Neural crest cell (in vitro differentiated cells): ENCODE measurements at places on chromosomes 2 and 18. TPM values are rescaled to one million over a fixed set of nuclear protein-coding genes. Genes with fewer than 3 reads are reported as not detected.
A peak's percentile ranks its signal among the peaks of the same experiment; 100 is the strongest.

- no peaks in the 10 kb centered on the region for H3K36me3 ChIP-seq
- H3K27me3 ChIP-seq: no peaks in the 10 kb centered on the region
- no peak overlapping the region for H3K27ac ChIP-seq
- no peaks in the 10 kb centered on the region for H3K4me1 ChIP-seq
- H3K4me3 ChIP-seq: no peak overlapping the region
- DNase-seq: no peak
These were observed 13.4 kb downstream of the NPAS2 start for GRCh38 chr2:100833331-100833730.

The ITPRIPL1 gene
- total RNA-seq: 24.2 and 25.6 TPM in 2 replicates

The VAMP5 gene
- total RNA-seq: 0.50 and 1.5 TPM in 2 replicates

DNA sequence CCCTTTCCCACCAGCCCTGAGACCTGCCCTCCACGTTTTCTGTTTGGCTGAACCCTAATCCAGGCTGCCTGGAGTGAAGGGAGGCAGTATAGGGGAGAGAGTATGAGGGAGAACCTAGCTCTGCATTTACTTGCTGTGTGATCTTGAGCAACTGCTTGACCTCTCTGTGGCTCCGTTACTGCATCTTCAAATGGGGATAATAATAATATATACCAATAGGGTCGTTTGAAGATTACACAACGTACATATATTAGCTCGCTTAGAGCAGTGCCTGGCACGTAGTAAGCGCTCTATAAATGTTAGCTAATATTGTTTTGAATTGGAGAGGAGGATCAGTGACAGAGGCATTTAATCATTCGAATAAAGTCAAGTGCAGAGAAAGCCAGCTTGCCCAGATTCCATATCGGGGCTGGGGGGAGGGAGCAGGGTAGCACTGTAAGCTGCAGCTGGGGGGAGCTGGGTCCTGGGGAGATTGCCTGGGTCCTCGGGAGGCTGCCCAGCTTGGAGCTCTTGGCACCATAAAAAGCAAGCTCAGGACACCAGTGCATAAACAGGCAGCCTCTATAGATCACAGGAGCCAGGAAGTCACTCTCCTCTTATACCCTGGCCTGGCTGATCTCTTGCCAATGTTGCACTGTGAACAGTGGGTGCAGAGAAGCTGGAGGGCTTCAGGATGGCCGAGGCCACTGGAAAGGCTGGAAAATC is 19.1 kb downstream of the KCNK3 start:
- peaks cover 30% of the 10 kb centered on the region for H3K4me1 ChIP-seq
- H3K36me3 ChIP-seq: no peaks in the 10 kb centered on the region
- no peak overlapping the region for H3K4me3 ChIP-seq
- DNase-seq: no peak

The RASGRP3 gene
- 0.07 TPM in 1 of 2 replicates, not detected in the other for total RNA-seq

- no peaks in the 10 kb centered on the region for H3K4me1 ChIP-seq
- no peak overlapping the region for H3K4me3 ChIP-seq
- DNase-seq: no peak
- H3K27ac ChIP-seq: no peak overlapping the region
- no peaks in the 10 kb centered on the region for H3K36me3 ChIP-seq
These were observed 24.6 kb downstream of the GCG start for GRCh38 chr2:162127422-162127821.

- H3K4me3 ChIP-seq: no peak overlapping the region
- peaks cover 9% of the 10 kb centered on the region for H3K36me3 ChIP-seq
- DNase-seq: no peak
- no peak overlapping the region for H3K27ac ChIP-seq
These were observed 178.9 kb downstream of the TMEM182 start for GRCh38 chr2:102940684-102941083.

- peaks cover 12% of the 10 kb centered on the region for H3K4me1 ChIP-seq
- H3K4me3 ChIP-seq: no peak overlapping the region
- H3K27ac ChIP-seq: no peak overlapping the region
- DNase-seq: no peak
These were observed 45.5 kb upstream of the FOSL2 start for GRCh38 chr2:28347193-28347592.

DNA sequence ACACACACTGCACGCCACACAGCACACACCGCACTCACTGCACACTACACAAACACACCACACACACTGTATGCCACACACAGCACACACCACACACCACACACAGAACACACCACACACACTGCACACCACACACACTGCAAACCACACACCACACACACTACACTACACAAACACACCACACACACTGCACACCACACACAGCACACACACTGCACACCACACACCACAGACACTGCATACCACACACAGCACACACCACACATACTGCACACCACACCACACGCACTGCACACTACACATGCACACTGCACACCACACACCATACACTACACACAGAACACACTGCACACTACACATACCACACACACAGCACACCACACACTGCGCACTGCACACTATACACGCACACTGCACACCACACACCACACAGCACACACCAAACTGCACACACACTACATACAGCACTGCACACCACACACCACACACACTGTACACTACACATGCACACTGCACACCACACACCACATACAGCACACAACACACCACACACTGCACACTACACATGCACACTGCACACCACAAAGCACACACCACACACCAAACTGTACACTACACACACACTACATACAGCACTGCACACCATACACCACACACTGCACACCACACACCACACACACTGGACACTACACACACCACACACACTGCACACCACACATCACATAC is 59.6 kb downstream of the ASB1 start:
- peaks cover 3% of the 10 kb centered on the region for H3K36me3 ChIP-seq
- no peaks in the 10 kb centered on the region for H3K27me3 ChIP-seq
- no peak overlapping the region for H3K4me3 ChIP-seq
- DNase-seq: no peak
- no peak overlapping the region for H3K27ac ChIP-seq
- H3K4me1 ChIP-seq: peaks cover 3% of the 10 kb centered on the region

DNA sequence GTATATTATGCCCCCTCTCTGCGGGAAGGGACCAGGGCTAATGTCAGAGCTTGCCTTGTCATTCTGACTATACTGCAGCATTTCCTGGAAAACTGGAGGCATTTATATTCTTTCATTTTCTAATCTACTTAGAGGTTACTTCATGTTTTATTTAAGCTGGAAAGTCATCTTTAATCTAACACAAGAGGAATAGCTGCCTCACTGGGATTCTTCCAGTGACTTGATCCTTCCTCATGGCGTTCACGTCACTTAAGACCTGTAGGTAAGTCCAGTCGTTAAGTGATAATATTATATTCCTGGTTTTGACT is 727.6 kb upstream of the DDX18 start:
- peaks cover 26% of the 10 kb centered on the region for H3K4me1 ChIP-seq
- no peak overlapping the region for H3K27ac ChIP-seq
- no peak for DNase-seq
- no peaks in the 10 kb centered on the region for H3K36me3 ChIP-seq

GRCh38 chr18:58827886-58828285 is 36.8 kb upstream of the ZNF532 start:
- H3K36me3 ChIP-seq: peaks cover 3% of the 10 kb centered on the region
- no peak overlapping the region for H3K4me3 ChIP-seq
- H3K4me1 ChIP-seq: peaks cover 21% of the 10 kb centered on the region
- no peak for DNase-seq

- peaks cover 3% of the 10 kb centered on the region for H3K36me3 ChIP-seq
- no peak overlapping the region for H3K4me3 ChIP-seq
- no peaks in the 10 kb centered on the region for H3K27me3 ChIP-seq
- H3K27ac ChIP-seq: no peak overlapping the region
- H3K4me1 ChIP-seq: peaks cover 9% of the 10 kb centered on the region
- no peak for DNase-seq
These were observed 328.1 kb downstream of the MYCN start for GRCh38 chr2:16268301-16269000.

The SEC11C gene
- 54.3 and 55.1 TPM in 2 replicates for total RNA-seq

- no peak overlapping the region for H3K4me3 ChIP-seq
- H3K27ac ChIP-seq: no peak overlapping the region
- DNase-seq: no peak
- H3K27me3 ChIP-seq: no peaks in the 10 kb centered on the region
These were observed 79.5 kb downstream of the EPHA4 start for GRCh38 chr2:221492636-221493035.

The CFAP65 gene
- total RNA-seq: 0.93 and 1.4 TPM in 2 replicates

The MZT2B gene
- total RNA-seq: 240 and 242 TPM in 2 replicates

DNA sequence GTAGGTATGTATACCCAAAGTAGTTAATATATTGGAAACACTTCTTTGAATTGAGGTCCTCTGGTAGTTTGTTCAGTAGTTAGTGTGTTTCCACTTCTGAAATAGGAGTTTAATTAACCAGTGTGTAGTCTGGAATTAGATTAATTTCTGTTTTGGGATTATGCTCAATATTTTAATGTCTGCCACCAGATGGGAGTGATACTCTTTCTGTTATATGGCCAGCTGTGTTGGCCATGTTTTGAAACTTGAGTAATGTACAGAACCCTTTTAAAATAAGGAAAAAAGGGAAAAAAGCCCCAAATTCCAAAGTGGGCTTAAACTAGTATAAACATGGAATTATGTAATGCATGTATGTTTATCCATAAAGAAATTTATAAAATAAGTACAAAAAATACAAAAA is 147.7 kb downstream of the CTNNA2 start:
- no peaks in the 10 kb centered on the region for H3K4me1 ChIP-seq
- peaks cover 2% of the 10 kb centered on the region for H3K36me3 ChIP-seq
- no peak overlapping the region for H3K27ac ChIP-seq

DNA sequence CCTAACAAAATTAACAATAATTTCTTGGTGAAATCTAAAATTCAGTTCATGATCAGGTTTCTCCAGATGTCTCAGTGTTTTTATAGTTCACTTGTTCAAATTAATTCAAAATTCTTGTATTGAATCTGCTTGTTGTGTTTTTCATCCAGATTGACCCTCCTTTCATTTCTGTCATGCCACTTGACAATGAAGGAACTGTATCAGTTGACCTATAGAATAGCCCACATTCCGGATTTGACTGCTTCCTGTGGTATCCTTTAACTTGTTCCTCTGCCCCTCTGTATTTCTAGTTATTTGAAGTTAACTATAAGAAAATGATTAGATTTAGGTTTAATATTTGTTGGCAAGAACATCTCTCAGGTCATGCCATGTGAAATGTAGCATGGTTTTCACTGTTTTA is 53.3 kb downstream of the TWSG1 start:
- H3K36me3 ChIP-seq: peaks cover 42% of the 10 kb centered on the region
- no peak for DNase-seq
- no peaks in the 10 kb centered on the region for H3K27me3 ChIP-seq
- peak overlapping the region; percentile 6 for H3K27ac ChIP-seq
- H3K4me3 ChIP-seq: no peak overlapping the region

The TBR1 gene
- 0.05 and 0.09 TPM in 2 replicates for total RNA-seq

The BMP10 gene
- not detected in 2 replicates for total RNA-seq

GRCh38 chr2:29865512-29865911 is 55.9 kb downstream of the ALK start:
- no peak overlapping the region for H3K27ac ChIP-seq
- H3K4me3 ChIP-seq: no peak overlapping the region
- no peaks in the 10 kb centered on the region for H3K27me3 ChIP-seq
- peaks cover 8% of the 10 kb centered on the region for H3K4me1 ChIP-seq
- H3K36me3 ChIP-seq: no peaks in the 10 kb centered on the region

The RPRM gene
- 4.5 and 4.9 TPM in 2 replicates for total RNA-seq

The TUBB8B gene
- total RNA-seq: not detected in 2 replicates

- H3K36me3 ChIP-seq: peaks cover 2% of the 10 kb centered on the region
- no peak overlapping the region for H3K27ac ChIP-seq
- no peak for DNase-seq
- H3K4me3 ChIP-seq: no peak overlapping the region
- H3K4me1 ChIP-seq: peaks cover 9% of the 10 kb centered on the region
- no peaks in the 10 kb centered on the region for H3K27me3 ChIP-seq
These were observed 9.0 kb downstream of the ENOSF1 start for GRCh38 chr18:703213-703967.

The SOCS6 gene
- total RNA-seq: 26.8 and 28.9 TPM in 2 replicates

GRCh38 chr2:223669453-223670225 is 67.5 kb upstream of the SCG2 start:
- no peaks in the 10 kb centered on the region for H3K27me3 ChIP-seq
- H3K36me3 ChIP-seq: peaks cover 25% of the 10 kb centered on the region
- peak overlapping the region; percentile 43 for H3K27ac ChIP-seq
- H3K4me1 ChIP-seq: peaks cover 7% of the 10 kb centered on the region
- no peak overlapping the region for H3K4me3 ChIP-seq

DNA sequence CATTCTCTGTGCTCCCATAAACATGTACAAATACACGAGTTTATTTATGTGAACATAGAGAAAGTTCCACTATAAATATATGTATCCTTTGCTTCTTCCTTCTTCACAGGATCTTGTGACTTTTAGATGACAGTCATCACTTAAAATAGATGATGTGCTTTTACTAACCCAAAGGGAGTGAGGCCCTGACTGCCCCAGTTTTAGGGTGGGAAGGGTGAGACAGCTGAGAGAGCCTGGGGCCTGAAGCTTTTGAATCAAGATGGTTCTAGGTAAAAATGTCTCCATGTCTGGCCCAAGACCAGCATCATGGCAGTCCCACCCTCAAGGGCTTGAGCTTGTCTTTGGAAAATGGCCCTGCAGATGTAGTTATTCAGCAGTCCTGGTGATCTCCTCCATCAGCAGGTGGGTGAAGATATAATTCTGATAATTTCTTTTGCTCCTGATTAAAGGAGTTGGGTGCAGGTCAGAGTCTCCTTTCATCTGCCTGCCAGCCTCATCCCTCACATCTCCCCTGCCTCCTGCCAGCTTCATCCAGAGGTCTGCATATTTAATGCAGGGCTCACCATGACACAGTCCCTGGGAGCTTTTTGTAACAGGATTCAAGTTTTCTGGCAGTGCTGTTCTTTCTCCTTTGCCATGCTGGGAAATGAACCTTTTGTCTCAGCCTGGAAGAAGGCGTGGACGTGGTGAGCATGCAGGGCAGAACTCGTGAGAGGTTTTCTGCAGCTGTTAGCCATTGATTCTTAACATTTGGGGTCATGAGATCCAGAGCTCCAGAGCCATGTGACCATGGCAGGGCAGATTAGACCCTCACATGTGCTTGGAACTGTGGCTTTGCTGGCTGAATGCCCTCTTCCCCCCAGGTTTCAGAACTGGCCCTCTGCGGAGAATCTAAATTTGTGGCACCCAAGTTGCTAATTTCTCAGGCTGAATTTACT is 2.7 kb downstream of the HRH4 start:
- no peaks in the 10 kb centered on the region for H3K27me3 ChIP-seq
- no peak overlapping the region for H3K4me3 ChIP-seq
- H3K27ac ChIP-seq: no peak overlapping the region
- H3K36me3 ChIP-seq: no peaks in the 10 kb centered on the region
- DNase-seq: no peak

DNA sequence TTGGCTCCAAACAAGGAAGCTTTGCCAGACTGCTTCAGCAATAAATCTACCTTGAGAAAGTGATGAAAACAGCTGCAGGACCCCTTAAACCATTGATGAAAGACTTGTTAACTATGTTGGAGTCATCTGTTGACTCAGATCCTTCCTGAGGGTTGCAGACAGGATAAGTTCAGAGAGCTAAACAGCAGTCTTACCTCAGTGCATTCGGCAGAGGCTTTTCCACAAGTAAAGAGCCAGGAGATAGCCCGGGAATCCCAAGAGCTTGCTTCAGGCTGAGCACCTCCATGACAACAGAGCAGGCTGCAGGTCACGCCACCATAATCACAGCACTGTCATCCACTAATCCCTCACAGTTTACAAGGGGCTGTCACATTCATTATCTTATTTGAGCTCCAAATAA is 23.7 kb downstream of the KIAA2012 start:
- DNase-seq: no peak
- H3K36me3 ChIP-seq: no peaks in the 10 kb centered on the region
- H3K27ac ChIP-seq: peak overlapping the region; percentile 22

The SERPINB10 gene
- total RNA-seq: not detected in 2 replicates

GRCh38 chr2:23386339-23387220 is 1.6 kb downstream of the KLHL29 start:
- peaks cover 21% of the 10 kb centered on the region for H3K4me1 ChIP-seq
- H3K27me3 ChIP-seq: peaks cover 64% of the 10 kb centered on the region
- H3K27ac ChIP-seq: no peak overlapping the region
